ENCODE measurements at places on chromosomes 3 and 15. TPM values are rescaled to one million over a fixed set of nuclear protein-coding genes. Genes with fewer than 3 reads are reported as not detected.

The HRH1 gene
- total RNA-seq = 3.5 TPM

The RBM15B gene
- total RNA-seq = 21.4 TPM

The CLEC3B gene
- 138 TPM for total RNA-seq

The SLCO2A1 gene
- total RNA-seq = 36.4 TPM

The PLAAT1 gene
- total RNA-seq = 10.3 TPM

The CPNE9 gene
- not detected for total RNA-seq

The FILIP1L gene
- 112 TPM for total RNA-seq

The ATP13A5 gene
- not detected for total RNA-seq

The SCAANT1 gene
- not detected for total RNA-seq

The STRC gene
- total RNA-seq = 0.39 TPM

The GOLGA6L10 gene
- total RNA-seq = 0.35 TPM

The RLBP1 gene
- not detected for total RNA-seq

The NPTN gene
- 225 TPM for total RNA-seq

The TMEM207 gene
- total RNA-seq = not detected

The BUB1B gene
- 0.39 TPM for total RNA-seq

The C3orf18 gene
- 25.6 TPM for total RNA-seq

The UBAP1L gene
- total RNA-seq = 0.48 TPM

The C3orf80 gene
- total RNA-seq = not detected

The DHX36 gene
- total RNA-seq = 41.3 TPM

The TMEM158 gene
- total RNA-seq = not detected

The GP9 gene
- total RNA-seq = not detected

The FBLN2 gene
- total RNA-seq = 185 TPM

The TRH gene
- not detected for total RNA-seq

The CCDC9B gene
- 31.8 TPM for total RNA-seq

The USP19 gene
- 58.7 TPM for total RNA-seq

The TMEM42 gene
- 9.8 TPM for total RNA-seq

The C2CD4B gene
- total RNA-seq = 5.9 TPM

The NAALADL2 gene
- 3.2 TPM for total RNA-seq

The GOLGA6L25 gene
- not detected for total RNA-seq

The CADPS gene
- total RNA-seq = 48.2 TPM

The SCN5A gene
- 118 TPM for total RNA-seq

The SMARCC1 gene
- 11.6 TPM for total RNA-seq

The GREM1 gene
- total RNA-seq = not detected

The KBTBD13 gene
- 4.4 TPM for total RNA-seq

The RTP3 gene
- not detected for total RNA-seq

The ENTPD3 gene
- 0.59 TPM for total RNA-seq

The CHST13 gene
- not detected for total RNA-seq

The CADM2 gene
- total RNA-seq = 9.5 TPM

The KBTBD12 gene
- 4.4 TPM for total RNA-seq

The C2CD4A gene
- 0.16 TPM for total RNA-seq

The POMGNT2 gene
- 28.0 TPM for total RNA-seq

The MAP6D1 gene
- total RNA-seq = 9.6 TPM

The SCG3 gene
- total RNA-seq = not detected

The SLC26A6 gene
- 9.6 TPM for total RNA-seq

The RHOV gene
- total RNA-seq = not detected

The RAB7A gene
- total RNA-seq = 123 TPM

The RGMA gene
- total RNA-seq = 9.9 TPM

The MYO5C gene
- 5.3 TPM for total RNA-seq

The OR5AC2 gene
- not detected for total RNA-seq

The P2RY13 gene
- 0.41 TPM for total RNA-seq

The GOLIM4 gene
- total RNA-seq = 56.0 TPM

The TMEM266 gene
- total RNA-seq = not detected

The SLC24A5 gene
- total RNA-seq = not detected

The ZNF710 gene
- total RNA-seq = 5.2 TPM

The GOLGB1 gene
- total RNA-seq = 49.6 TPM

The DAZL gene
- not detected for total RNA-seq

The SEMA7A gene
- 1.0 TPM for total RNA-seq

The RHO gene
- total RNA-seq = not detected

The VPS39 gene
- 33.1 TPM for total RNA-seq

The MEGF11 gene
- not detected for total RNA-seq
